BJ (cell line): ENCODE measurements at places on chromosomes 16 and 17. TPM values are rescaled to one million over a fixed set of nuclear protein-coding genes. Genes with fewer than 3 reads are reported as not detected.
A peak's percentile ranks its signal among the peaks of the same experiment; 100 is the strongest.

GRCh38 chr17:6994666-6995256 lies 1.1 kb upstream of the ALOX12 start:
- no peak for DNase-seq

- no peak for DNase-seq
Observed at GRCh38 chr17:78242024-78242742, 10.8 kb downstream of the TMEM235 start.

DNA sequence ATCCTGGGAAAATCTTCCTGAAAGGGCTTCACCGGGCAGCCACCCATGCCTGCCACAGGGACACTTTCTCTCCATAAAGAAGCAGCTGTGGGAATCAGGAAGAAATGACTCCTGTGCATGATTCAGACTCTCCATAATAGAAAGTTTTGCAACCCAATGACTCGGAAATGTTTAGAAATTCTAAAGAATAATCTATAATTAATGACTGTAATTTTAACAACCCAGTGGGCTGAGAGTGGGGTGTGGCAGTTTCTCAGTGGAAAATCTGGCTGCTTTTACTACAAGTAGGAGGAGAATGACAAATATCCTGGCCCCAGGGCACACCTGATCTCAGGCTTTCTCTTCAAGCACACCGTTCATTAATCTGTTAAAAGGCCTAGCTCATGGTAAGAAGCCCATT lies 25.7 kb downstream of the IRF8 start:
- peak; percentile 12 for DNase-seq

DNA sequence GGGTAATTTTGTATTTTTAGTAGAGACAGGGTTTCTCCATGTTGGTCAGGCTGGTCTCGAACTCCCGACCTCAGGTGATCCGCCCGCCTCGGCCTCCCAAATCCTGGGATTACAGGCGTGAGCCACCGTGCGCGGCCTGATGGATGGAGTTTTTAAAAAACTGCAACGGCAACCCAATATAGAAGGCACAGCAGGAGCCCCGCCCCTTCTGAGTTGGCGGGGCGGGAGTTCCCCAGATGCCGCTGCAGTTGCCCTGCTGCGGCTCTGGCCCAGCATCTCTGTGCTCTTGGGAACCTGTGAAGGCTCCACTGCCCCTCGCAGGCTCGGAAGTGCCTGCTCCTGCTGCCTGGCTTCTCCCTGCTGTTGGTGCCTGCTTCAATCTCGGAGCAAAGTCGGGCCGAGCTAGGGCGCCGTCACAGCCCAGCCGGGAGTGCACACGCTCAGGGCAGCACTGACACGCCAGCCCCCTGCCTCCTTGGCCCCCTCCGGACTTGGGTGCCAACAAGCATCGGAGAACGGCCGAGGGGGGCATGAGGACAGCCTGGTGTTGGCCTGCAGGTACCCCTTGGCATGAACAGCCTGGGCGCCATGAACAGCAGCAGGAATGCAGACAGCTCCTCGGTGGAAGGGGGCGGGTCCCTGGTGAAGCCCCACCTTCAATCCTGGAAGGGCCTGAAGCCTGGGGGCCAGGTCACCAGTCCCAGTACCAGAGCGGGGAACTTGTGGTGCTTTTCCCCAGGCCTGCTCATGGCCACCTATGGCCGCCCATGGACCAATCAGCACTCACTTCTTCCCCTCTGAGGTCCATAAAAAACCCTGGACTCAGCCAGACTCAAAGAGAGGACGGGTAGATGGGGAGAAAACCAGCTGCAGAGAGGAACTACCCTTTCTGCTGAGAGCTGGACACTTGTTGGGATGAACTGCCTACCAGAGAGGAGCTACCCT lies 2.3 kb upstream of the NT5M start:
- no peak for DNase-seq

Gene CFAP97D1
- polyA plus RNA-seq, result not detected in 2 replicates

DNA sequence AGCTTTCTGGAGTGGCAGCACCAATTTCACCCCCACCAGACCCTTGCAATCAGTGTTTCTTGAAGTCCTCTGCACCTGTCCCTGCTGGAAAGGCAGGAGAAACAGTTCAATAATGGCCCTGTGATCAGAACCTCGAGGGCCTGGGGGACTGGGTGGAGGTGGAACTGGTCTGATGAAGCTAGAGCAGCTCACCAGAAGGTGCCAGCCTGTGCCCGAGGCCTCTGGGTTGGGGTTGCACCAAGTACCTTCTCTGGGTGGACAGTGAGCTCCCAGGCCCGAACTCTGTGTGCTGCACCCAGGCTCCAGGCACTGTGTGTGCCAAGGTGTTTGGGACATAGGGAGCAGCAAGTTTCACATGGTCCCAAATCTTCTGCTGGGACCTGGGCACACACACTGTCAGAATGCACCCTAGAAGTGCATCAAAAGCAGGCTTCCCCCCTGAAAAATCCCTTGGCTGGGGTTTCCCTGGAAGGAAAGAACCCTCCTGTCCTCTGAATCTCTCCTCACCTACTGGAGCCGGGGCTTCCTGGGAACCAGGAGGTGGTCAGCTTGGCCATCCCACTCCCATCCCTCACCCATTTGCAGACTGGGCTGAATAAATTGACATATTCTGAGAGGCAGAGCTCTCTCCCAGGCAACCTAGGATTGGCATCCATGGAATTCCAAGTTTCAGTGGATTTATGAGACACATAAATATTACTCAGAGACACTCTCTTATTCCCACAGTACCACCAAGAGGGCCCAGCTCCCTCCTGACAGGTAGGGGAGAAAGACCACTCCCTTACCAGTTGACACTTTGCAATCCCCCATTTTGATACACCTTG lies 17.4 kb downstream of the CD300LG start:
- no peak for DNase-seq

DNA sequence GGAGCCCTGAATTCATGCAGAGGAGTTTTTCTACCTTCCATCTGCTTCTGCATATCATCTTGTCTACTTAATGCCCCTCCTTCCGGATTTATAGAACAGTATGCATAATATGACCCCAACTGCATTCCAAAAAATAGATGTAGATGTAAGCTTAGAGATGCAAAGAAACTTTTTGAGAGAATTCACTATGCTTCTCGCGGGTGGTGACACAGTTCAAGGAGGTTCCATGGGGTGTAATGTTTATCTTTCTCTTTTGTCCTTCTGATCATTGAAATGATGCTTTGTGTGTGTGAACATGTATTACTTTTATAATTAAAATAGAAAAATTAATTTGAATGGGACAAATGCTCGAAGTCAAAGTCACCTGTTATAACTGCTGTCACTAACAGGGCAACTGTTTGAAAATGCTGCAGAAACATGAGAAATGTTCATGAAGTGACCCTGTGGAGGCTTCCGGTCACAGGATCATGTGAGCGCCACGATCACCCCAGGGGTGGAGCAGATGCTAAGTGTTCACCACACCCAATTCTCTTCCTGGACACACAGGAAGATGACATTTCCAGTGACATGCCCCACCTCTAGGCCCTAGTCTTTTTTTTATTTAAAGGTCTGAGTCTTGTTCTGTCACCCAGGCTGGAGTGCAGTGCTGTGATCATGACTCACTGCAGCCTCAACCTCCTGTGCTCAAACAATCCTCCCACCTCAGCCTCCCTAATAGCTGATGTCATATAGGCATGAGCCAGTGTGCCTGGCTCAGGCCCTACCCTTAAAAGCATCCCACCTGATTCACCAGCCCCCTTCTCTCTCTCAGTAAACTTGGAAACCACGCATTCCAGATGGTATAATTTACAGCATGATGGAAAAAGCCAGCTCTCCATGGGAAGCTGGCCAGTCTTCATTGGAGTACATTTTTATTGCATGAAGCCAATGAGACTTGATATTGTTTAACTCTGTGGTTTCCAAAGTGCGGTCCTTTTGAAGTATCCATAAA lies 21.0 kb upstream of the AGRP start:
- no peak for DNase-seq

DNA sequence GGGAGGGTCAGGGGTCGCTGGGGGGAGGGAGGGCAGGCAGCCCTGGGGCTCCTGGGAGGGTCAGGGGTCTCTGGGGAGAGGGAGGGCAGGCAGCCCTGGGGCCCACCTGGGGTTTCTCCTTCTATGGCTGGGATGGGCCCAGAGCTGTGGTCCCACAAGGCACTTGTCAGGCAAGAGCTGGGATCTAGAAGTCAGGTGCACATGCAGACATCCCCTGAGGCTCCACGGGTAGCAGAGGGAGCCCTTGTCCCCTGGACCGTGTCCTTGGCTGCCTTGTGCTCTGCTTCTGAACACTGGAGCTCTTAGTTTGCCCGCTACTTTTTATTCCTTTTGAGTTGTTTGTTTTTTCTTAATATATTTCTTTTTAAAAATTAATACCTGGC lies 1.8 kb downstream of the TUBB3 start:
- no peak for DNase-seq

- no peak for DNase-seq
Observed at GRCh38 chr17:42135664-42136653, 13.4 kb downstream of the HSPB9 start.

GRCh38 chr16:66923247-66923731 lies 2.0 kb downstream of the RRAD start:
- DNase-seq, result no peak

DNA sequence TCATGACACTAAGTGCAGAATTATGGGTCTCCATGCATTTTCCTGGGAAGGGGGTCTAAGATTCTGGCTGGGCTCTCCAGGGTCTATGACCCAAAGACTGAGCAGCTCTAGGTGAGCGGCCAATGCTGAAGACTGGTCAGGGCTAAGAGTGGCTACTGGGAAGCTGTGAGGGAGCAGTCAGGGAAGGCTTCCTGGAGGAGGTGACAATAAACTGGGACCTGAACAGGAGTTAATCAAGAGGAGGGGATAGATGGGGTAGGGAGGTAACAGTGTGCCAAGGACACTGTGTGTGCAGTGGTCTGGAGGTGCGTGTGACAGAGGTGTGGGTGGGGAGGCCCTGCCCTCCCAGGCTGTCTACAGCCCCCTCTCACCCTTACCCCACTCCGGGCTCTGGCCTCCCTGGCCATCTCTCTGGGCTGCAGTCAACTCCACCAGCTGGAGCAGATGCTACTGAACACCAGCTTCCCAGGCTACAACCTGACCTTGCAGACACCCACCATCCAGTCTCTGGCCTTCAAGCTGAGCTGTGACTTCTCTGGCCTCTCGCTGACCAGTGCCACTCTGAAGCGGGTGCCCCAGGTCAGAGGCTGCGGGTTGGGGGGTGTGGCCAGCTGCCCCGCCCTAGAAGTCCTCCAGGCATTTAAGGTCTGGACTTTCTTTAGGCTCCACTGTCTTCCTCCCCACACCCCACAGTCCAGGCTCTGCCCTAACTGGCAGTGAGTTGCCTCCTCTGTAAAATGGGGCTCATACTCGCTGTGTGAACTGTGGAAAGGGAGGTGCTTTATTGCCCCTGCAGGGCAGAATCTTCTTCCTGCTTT lies 20.4 kb downstream of the ADGRG5 start:
- no peak for DNase-seq

Gene RAPGEFL1
- 2.3 and 3.8 TPM in 2 replicates for polyA plus RNA-seq

Gene C17orf107
- polyA plus RNA-seq, result 3.3 and 4.5 TPM in 2 replicates

DNA sequence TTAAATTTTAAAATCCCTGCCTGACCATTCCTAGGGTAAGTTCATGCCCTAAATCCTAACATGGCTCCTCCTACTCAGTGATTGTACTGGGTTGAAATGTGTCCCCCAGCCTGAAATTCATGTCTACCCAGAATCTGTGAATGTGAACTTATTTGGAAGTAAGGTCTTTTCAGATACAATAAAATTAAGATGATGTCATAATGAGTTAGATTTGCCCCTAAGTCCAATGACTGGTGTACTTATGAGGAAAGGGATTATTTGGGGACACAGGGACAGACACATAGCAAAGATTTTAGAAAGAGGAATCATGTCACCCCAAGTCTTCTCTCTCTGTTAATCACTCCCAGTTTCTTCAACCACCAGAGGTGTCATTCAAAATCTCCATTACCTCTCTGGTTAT lies 185.3 kb downstream of the HS3ST4 start:
- no peak for DNase-seq

- DNase-seq, result no peak
Observed at GRCh38 chr16:14373896-14374295, 256.2 kb downstream of the PARN start.

DNA sequence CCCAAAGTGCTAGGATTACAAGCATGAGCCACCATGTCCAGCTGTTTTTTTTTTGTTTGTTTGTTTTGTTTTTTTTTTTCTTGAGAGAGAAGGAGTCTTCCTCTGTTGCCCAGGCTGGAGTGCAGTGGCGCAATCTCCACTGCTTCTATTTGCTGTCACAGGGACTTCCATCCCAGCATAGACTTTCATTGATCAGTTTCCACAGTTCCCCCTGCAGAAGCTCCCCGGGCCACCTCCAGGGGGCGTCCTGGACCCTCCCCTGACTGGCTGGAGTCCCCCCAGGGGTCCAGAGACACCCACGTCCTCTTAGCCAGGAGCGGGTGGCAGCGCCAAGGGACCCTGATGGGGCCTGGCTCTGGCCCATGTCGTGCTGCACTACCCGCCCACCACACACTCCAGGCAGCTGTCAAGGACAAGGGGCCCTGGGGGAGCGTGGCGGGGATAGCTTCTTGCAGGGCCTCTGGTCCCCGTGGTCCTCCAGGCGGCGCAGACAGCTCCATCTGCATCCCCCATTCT lies 3.1 kb upstream of the NPW start:
- DNase-seq, result no peak

- no peak for DNase-seq
Observed at GRCh38 chr16:52466994-52467393, 79.9 kb downstream of the TOX3 start.

DNA sequence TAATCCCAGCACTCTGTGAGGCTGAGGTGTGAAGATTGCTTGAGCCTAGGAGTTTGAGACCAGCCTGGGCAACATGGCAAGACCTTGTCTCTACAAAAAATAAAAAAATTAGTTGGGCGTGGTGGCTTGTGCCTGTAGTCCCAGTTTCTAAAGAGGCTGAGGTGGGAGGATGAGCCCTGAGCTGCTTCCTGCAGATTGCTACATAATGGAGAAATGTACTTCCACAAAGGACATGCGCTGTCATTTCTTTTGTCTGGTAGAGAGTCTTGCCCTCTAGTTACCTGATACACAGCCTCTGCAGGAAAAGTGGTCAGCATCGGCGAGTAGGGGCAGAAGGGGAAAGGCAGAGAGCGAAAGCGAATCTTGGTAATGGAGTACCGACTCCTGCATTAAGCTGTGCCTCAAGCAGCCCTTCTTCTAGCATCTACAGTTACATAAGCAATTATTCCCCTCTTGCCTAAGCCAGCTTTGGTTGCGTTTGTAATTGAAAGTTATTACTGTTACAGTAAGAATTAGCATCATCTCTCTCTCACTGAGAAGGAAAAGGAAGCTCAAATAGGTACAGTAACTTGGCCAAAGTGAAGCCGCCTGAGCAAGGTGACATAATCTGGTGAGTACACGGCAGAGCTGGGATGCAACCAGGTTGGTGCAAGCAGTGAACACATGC lies 18.5 kb upstream of the GGA2 start:
- no peak for DNase-seq

DNA sequence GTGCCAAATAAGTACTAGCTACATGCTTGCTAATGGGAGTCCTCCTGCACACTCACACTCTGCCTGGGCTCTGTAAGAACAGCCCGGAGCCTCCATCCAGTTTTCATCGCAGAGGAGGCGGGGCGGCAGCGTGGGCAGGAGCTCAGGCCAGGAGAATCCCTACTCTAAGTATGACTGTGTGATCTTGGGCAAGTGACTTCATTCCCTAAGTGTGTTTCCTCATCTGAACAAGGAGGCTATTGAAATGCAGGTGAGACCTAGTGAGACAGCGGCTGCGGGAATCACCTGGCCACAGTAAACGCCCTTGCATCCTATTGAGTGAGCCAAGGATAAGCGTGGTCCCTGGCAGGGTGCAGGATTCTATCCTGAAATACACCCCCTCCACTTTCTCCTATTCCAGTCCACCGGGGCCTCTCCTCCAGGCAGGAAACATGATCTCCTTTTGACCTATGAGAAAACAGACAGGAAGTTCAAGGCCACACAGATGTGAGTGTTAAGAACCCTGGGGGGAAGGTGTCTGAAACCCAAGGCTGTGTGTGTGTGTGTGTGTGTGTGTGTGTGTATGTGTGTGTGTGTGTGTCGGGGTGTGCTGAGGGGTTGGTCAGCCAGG lies 5.2 kb upstream of the RAI1 start:
- no peak for DNase-seq
